Activated CD4-positive, CD25-positive, alpha-beta regulatory T cell (primary cell): ENCODE measurements at places on chromosomes 5 and 9.

DNA sequence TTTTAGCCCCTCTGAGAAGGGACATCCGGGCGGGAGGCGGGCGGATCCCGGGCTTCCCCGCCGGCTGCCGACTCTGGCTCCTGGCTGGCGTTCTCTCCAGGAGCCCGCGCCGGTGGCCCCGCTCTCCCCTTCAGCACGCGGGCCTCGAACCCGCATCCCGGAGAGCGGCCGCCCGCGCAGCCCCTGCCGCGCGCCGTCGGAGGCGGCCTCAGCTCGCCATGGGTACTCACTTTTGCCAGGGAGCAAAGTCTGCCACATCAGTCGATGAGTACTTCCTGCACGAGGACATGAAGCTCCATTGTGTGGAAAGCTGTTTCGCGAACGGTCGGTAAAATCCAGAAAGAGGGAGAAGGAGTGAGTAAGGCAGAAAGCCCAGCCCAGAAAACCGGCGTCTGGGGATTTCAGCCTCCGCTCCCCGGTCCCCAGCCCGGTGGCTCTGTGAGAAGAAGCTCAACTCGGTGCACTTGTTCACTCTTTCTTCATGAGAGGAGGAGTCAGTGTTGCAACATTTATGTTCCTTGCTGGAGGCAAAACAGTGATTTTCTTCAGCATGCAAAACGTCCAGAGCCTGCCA lies at the start of gene PRLR:
Gene PRLR, minus strand, starts transcription at position 450 of the 574 bp plus-strand sequence. CDS start 140,867 bp downstream, outside the sequence.
- DNase-seq = no peak

DNA sequence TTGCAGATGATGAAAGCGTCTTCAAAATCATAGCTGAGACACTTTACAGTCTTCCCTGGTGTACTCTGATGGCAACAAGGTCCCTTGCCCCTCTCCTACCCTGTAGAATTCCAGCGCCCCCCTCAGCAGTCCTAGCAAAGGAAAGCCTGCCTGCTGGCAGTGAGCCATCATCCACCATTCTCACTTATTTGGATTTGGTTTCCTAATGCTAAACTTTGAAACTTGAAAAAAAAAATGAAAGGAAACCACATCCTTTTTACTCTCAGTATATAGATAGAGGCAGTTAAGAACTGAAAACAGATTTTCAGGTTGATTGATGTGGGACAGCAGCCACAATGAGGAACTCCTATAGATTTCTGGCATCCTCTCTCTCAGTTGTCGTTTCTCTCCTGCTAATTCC lies at the start of gene GZMA:
Gene GZMA, plus strand, starts transcription at position 299 of the 400 bp plus-strand sequence. Its CDS starts 37 bp downstream, at position 336.
- no peak for DNase-seq

- DNase-seq = no peak
These were observed 246.1 kb downstream of the MARCHF11 start for GRCh38 chr5:15933259-15934207.

GRCh38 chr5:178215280-178216002 lies 11.1 kb downstream of the HNRNPAB start:
- DNase-seq = no peak

DNA sequence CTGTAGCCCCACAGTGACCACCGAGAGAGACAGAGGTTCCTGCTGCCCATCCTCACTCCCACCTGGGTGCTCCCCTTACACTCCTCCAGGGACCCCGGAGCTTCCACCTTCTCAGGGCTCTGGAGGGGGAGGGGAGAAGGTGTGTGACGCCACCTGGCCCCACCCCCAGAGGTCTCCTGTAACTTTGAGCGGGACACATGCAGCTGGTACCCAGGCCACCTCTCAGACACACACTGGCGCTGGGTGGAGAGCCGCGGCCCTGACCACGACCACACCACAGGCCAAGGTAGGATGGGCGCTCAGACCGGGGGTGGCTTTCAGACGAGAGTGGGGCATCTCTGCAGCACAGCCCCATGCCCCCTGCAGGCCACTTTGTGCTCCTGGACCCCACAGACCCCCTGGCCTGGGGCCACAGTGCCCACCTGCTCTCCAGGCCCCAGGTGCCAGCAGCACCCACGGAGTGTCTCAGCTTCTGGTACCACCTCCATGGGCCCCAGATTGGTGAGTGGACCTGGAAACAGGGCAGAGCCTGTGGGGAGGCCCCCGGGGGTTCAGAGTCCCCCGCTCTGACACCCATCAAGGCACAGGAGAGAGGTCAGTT lies 4.5 kb downstream of the MAMDC4 start:
- no peak for DNase-seq

- DNase-seq = no peak
These were observed 186.0 kb downstream of the NXNL2 start for GRCh38 chr9:88721025-88721424.

DNA sequence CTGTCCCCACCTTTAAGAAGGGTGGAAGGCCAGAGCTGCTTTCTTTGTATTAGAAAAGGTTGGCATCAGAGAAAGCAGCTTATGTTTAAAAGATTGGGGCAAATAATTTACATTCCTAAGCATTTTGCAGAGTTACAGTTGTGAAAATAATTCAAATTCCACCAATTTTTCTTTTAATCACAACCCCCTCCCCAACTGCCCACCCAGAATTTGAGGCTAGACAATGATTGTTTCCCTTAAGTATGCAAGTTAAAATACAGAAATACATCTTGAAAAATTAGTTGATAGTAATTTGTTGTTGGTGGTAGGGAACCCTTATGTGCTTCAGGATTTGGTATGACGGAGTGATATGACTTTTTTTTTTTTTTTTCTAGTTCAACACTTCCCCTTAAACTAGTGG lies 133.0 kb downstream of the ZSWIM6 start:
- no peak for DNase-seq

GRCh38 chr5:32708949-32709348 lies 2.2 kb upstream of the NPR3 start:
- no peak for DNase-seq

- DNase-seq = no peak
These were observed 149.5 kb downstream of the FANCC start for GRCh38 chr9:95167998-95168397.

DNA sequence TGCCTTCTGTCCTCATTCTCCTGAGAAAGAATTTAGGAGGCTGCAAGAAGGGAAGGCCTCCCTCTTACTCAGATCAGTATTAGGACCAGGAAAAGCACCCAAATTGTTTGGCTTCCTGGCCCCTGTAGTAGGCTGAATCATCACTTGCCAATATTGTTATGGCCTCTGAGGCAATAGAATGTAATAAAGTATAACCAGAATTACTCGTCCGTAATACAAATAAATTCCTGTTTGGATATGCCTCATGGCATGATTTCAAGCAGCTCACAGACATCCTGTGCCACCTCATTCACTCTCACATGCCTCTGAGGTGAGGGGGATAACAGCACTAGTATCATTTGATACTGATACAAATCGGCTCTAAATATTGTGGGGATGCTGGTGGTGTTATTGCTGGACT lies 427.3 kb downstream of the ISL1 start:
- DNase-seq = no peak

DNA sequence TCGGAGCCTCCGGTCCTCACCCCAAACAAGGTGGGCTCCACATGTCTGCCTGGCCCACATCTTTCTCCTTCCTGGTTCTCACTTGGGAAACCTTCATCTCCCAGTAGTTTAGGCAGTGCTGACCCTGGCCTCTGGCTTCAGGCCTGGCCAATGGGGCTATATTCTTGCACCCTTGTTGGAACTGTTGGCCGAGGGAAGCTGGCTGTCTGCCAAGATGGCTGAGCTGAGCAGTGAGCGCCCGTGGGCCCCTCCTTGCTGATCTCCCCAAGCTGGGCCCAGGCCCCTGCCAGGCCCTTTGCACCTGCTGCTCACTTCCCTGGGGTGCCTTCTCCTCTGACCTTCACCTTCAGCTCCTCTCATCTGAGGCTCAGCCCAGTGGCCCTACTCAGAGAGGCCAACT lies 31.3 kb downstream of the TSPAN17 start:
- no peak for DNase-seq

GRCh38 chr9:105639936-105640335 lies 22.3 kb upstream of the TAL2 start:
- DNase-seq = no peak

- no peak for DNase-seq
These were observed 97.4 kb upstream of the CLINT1 start for GRCh38 chr5:157956271-157956885.
